PC-3 (cell line): ENCODE measurements at places on chromosomes 5 and 9.

DNA sequence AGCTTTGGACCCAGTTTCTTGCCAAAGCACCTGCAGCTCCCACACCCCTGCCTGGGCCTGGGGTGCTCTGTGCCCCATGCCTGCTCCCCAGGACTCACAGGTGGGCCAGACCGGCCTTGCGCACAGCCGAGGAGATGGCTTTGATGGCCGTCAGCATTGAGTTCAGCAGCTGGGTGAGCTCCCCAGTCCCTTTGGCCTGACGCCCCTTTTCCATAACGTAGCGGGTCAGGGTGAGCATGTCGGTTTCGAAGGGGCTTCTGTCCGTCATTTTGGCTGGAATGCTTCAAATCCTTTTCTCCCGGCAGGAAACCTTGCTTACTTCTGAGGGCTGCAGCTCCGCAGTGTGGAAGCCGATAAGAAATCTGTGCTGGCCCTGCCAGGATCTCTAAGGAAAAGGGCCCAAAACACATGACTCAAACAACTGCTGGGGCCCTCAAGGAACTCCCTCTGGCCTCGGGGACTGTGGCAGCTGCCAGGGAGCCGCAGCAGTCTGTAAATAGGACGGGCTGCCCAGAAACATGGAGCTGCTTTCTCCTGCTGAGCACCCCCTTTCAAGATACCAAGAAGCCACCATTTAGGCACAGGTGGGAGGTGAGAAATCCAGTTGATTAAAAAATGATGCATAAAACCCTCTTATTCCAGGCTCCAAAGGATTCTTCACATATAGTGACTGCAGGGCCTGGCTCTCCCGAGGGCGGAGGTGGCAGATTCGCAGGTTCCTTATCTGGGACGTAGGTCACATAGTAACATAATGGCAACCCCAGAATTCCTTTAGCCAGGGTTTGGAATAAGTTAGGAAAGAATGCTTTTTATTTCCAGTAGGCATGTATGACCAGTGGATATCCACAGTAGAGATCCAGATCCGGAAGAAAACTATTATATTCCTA lies at the start of gene FBP2:
TSS of gene FBP2 (minus strand) at position 366 of the 887 bp plus-strand sequence. CDS start at position 268, 98 bp downstream.
- DNase-seq: no peak

DNA sequence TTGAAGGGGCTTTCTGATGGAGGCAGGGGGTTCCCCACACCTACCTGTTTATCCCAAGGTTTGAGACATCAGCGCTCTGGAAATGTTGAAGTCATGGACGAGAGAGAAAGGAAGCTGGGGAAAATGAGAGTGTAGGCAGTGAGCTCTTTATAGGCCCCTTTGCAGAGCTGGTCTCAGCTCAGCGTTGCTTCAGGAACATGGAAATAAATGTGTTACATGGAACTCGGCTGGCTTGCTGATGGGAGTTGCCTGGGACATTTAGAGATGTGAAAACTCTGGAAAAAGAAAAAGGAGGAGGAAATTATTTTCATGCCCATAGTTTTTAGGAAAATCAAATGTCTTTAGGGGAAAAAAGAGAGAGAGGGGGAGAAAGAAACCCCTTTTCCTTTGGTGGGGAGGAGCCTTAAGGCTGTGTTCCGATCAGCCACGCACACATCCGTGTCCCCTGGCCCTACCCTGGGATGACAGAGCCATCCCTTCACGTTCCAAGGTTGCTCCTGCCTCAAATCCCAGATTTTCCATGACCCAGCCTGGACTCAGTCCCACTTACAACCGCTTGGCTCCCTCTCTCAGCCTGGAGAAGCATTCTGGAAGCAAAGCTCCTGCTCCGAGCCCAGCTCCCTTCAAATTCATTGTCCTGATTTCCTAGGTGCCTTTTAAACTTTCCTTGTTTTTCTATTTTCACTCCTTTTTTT lies 78.3 kb downstream of the COL27A1 start:
- DNase-seq: no peak

- no peak for DNase-seq
These were observed 562 bp downstream of the GSN start for GRCh38 chr9:121268598-121268850.

- no peak for DNase-seq
These were observed 87.0 kb upstream of the SPRY4 start for GRCh38 chr5:142411656-142412425.

DNA sequence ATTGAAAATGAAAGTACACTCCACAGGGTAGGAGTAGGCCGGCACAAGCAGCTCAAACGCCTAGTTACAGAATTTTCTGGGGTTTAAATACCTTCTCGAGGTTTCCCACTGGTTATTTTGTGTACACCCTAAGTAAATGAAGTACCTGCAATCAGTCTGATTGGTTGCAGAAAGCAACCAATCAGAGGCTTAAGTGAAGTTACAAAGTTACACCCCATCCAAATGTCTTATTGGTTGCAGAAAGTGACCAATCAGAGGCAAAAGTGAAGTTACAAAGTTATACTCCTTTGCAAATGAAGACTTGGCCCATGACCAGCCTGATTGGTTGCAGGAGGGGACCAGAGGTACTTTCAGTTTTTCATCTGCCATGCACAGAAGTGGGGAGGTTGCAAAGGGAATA lies 33.2 kb upstream of the ERAP2 start:
- no peak for DNase-seq
